K562 (cell line): ENCODE measurements at places on chromosomes 7 and 10.

DNA sequence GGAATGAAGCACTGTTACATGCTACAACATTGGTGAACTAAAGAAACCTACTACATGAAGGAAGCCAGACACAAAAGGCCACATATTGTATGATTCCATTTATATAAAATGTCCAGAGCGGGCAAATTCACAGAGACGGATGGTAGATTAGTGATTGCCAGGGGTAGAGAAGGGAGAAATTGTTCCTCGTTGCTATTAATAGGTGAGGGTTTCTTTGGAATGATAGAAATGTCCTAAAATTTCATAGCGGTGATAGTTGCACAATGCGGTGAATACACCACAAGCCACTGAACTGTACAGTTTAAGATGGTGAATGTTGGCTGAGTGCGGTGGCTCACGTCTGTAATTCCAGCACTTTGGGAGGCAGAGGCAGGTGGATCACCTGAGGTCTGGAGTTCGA lies 29.0 kb downstream of the DENND2A start:
- no peak for DNase-seq
- peaks cover 39% of the 10 kb centered on the region for H3K27me3 ChIP-seq
- H3K4me1 ChIP-seq: no peaks in the 10 kb centered on the region

DNA sequence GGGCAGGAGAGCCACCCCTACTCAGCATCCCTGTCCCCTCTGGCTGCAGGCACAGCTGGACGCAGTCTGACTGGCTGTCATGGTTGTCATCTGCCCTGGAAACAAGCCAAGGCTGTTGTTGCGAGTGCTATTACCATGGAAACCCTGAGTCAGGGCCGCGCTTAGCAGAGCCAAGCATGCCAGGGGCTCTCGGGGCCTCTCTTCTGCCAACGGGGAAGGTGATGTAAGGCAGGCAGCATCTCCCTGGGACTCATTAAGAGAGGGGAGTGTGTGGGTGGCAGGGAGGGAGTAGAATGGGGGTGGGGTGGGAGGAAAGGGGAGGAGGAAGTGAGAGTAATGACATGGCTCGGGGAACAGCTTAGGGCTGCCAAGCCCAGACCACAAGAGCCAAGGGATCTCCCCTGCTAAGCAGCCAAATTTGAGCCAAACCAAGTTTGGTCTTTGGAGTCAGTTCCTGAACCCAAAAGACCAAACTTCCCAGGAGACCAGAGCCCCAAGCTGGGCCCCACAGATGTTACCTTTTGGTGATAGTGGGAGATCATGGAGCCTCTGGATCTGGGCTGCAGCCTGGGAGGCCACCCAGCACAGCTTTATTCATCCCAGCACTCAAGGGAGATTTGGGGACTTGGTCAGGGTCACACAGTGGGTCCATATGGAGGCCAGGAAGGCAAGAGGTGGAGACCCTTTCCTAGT lies 67.6 kb downstream of the TMEM130 start:
- H3K36me3 ChIP-seq: no peaks in the 10 kb centered on the region
- H3K27me3 ChIP-seq: peaks cover 40% of the 10 kb centered on the region
- no peak overlapping the region for H3K4me3 ChIP-seq
- DNase-seq: peak; percentile 76
- H3K27ac ChIP-seq: no peak overlapping the region

DNA sequence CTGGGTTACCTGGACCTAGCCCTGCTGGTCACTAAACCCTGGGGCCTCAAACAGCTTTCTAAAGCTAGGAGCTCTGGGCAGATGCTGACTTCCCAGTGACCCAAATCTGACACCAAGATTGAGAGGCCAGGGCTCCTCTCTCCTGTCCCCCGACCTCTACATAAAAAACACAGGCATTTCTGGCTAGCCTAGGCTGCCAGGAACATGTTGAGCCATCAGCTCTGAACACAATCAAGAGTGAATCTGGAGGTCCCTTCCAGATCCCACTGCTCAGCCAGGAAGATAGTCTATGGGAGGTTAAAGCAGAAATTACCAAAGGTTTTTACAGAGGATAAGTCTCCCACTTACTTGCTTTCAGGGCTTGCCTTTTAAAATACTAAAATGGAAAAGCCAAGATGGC lies 22.1 kb upstream of the PDE1C start:
- no peak overlapping the region for H3K4me3 ChIP-seq
- DNase-seq: no peak
- no peak overlapping the region for H3K27ac ChIP-seq
- H3K4me1 ChIP-seq: no peaks in the 10 kb centered on the region
- H3K27me3 ChIP-seq: no peaks in the 10 kb centered on the region

- H3K27ac ChIP-seq: peak within 1 kb of the TSS; percentile 92
- H3K27me3 ChIP-seq: no peaks in the 10 kb centered on the region
- peak within 1 kb of the TSS; percentile 39 for H3K4me3 ChIP-seq
- no peaks in the 10 kb centered on the region for H3K36me3 ChIP-seq
- peaks cover 15% of the 10 kb centered on the region; the same call in 2 of the 3 replicates for H3K4me1 ChIP-seq
- peak; percentile 81 for DNase-seq
Measured at GRCh38 chr10:21525367-21526187, at the start of gene SKIDA1. TSS of gene SKIDA1 (minus strand) at chr10:21525682. CDS start at chr10:21517822, 7,860 bp downstream.

DNA sequence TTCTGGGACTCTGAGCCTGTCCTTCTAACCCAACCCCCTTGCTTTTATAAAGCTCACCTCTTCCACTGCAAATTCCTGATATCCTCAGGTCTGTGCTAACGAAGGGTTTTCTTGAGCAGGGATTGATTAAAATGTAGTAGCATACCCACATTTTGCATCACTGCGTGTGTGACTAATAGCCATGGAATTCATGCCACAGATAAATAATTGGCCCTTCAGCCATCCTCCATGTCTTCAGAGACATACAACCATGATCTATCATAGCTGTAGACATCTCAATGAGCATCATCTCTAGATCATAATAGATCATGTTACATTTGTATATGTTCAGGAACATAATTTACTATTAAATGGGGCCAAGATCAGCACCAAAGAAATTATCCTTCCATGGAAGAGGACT lies 990.3 kb downstream of the KCNMA1 start:
- DNase-seq: no peak
- H3K27ac ChIP-seq: no peak overlapping the region
- H3K4me3 ChIP-seq: no peak overlapping the region
- no peaks in the 10 kb centered on the region for H3K4me1 ChIP-seq
- H3K27me3 ChIP-seq: no peaks in the 10 kb centered on the region

- no peaks in the 10 kb centered on the region for H3K27me3 ChIP-seq
- H3K36me3 ChIP-seq: no peaks in the 10 kb centered on the region
Measured at GRCh38 chr7:91609525-91609924, 271.0 kb downstream of the MTERF1 start.

DNA sequence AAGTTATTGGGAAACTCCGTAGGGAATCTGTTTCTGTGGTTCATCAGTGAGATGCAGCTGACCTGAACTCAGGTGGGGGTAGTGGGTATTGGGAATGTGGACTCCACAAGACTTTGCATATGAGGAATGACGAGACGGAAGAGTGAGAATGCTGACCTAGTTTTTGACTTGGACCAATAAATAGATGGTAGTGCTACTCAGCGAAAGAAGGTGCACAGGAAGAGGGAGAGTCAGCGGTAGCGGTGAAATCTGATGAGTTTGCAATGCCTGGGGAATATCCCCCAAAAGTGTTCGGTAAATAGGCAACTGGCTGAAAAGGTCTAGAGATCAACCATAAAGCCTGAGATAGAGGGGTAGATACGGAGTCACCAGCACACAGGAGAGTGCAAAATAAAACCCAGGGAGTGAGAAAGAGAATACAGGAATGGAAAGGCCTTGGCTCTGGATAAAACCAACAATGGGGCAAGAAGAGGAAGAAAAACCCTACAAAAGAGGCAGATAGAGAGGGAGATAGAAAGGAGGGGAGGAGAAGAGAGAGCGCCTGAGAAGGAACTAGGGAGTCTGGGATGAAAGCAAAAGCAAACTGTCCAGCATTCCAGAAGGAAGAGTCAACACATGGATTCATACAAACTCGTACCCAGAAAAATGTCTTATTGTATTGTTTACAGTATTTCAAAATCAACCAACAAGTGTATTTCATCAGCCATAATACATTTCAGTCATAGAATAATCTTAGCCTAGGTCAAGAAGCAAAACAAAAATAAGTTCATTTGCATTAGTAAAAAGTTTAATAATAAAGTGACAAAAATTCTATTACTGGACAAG lies 5.4 kb downstream of the ARHGAP21 start:
- peak overlapping the region; percentile 81; the same call in 1 of the 2 replicates for H3K4me3 ChIP-seq
- H3K36me3 ChIP-seq: peaks cover 47% of the 10 kb centered on the region
- H3K4me1 ChIP-seq: peaks cover 24% of the 10 kb centered on the region

DNA sequence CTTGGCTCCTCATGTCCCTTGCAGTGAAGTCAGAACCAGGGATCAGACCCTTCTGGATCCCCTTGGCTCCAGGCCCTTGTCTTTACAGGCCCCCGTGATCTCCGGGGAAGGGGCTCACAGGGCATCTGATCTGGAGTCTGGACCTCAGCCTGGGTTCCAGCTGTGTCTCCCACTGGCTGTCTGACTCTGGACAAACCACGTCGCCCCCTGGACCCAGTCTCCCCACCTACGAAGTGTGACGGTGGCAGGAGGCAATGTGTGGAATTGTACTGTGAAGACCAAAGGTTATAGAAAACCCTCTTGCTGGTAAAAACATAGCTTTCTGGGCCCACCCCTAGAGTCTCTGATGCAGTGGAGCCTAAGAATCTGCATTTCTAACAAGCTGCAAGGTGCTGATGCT lies 15.5 kb upstream of the C10orf71 start:
- no peak overlapping the region for H3K4me3 ChIP-seq
- H3K4me1 ChIP-seq: peaks cover 8% of the 10 kb centered on the region; the same call in 2 of the 3 replicates
- no peak for DNase-seq
- no peaks in the 10 kb centered on the region for H3K36me3 ChIP-seq

GRCh38 chr10:84267503-84268126 lies 22.8 kb downstream of the RGR start:
- peak; percentile 38 for DNase-seq
- no peaks in the 10 kb centered on the region for H3K36me3 ChIP-seq
- no peak overlapping the region for H3K27ac ChIP-seq
- H3K4me3 ChIP-seq: no peak overlapping the region
- peaks cover 21% of the 10 kb centered on the region for H3K27me3 ChIP-seq

DNA sequence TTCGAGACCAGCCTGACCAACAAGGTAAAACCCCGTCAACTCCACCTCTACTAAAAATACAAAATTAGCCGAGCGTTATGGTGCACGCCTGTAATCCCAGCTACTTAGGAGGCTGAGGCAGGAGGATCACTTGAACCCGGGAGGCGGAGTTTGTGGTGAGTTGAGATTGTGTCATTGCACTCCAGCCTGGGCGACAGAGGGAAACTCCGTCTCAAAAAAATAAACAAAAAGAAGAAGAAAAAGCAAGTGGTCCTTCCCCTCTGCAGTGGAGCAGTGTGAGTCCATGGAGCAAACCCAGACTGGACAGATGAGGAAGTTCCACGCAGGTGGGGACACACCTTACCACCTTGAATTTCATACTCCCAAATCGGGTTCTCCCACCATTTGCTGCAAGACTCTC lies 13.1 kb upstream of the SERPINE1 start:
- no peaks in the 10 kb centered on the region for H3K27me3 ChIP-seq
- DNase-seq: no peak
- H3K4me1 ChIP-seq: peaks cover 17% of the 10 kb centered on the region
- no peaks in the 10 kb centered on the region for H3K36me3 ChIP-seq
- H3K4me3 ChIP-seq: no peak overlapping the region

DNA sequence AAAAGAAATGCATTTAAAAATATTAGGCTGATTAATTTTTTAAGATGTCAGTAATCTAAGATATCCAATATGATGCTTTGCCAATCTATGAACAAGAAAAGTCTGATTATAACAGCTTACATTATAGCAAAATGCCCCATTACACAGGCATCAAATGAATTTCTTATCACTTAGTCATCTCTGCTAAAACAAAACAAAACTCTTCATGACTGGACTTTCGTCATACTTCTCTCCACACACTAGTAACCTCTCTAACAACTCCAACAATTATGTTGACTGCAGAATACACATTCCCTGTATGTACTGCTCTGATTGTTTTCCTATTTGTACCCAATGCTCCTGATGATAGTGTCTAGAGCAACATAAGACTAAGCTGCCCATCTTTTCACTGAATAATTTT lies 3.8 kb upstream of the MKI67 start:
- H3K4me1 ChIP-seq: peaks cover 9% of the 10 kb centered on the region
- no peak overlapping the region for H3K4me3 ChIP-seq
- peaks cover under 1% of the 10 kb centered on the region; the same call in 1 of the 3 replicates for H3K36me3 ChIP-seq
- H3K27me3 ChIP-seq: no peaks in the 10 kb centered on the region; the same call in none of the 2 replicates
- no peak for DNase-seq

- H3K36me3 ChIP-seq: no peaks in the 10 kb centered on the region
- no peak for DNase-seq
- no peak overlapping the region for H3K27ac ChIP-seq
- H3K4me3 ChIP-seq: no peak overlapping the region
- H3K27me3 ChIP-seq: no peaks in the 10 kb centered on the region
Measured at GRCh38 chr10:112723876-112724275, 226.2 kb upstream of the TCF7L2 start.

GRCh38 chr7:24968165-24968564 lies 11.8 kb downstream of the OSBPL3 start:
- no peak overlapping the region for H3K4me3 ChIP-seq
- no peak overlapping the region for H3K27ac ChIP-seq
- H3K4me1 ChIP-seq: peaks cover 19% of the 10 kb centered on the region

DNA sequence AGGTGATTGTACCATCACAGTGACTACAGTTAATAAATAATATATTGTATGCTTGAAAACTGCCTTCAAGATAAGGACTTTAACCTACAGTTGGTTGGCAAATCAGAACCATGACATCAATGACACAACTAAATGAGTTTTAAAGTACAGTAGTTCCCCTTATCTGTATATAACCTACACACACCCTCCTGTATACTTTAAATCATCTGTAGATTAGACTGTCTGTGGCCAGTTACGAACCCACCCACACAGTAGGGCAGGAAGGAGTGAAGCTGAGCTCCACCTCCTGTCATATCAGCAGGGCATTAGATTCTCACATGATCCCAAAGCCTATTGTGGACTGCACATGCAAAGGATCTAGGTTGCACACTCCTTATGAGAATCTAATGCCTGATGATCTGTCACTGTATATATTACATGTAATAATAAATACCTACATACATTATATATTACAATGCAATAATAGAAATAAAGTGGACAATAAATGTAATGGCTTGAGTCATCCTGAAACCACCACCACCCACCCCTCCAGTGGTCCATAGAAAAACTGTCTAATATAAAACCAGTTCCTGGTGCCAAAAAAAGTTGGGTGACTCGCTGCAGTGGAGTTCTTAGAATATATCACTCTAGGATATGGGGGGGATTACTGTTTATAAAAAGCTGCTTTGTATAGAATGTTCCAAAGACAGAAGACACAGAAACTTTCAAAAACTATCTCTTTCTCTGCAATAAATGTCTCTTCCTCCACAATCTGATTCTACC lies 5.6 kb downstream of the TPK1 start:
- no peak overlapping the region for H3K4me3 ChIP-seq
- no peak for DNase-seq
- no peaks in the 10 kb centered on the region for H3K4me1 ChIP-seq
- H3K36me3 ChIP-seq: no peaks in the 10 kb centered on the region
- H3K27ac ChIP-seq: no peak overlapping the region

GRCh38 chr7:94414980-94415379 lies 20.3 kb downstream of the COL1A2 start:
- no peak for DNase-seq
- H3K36me3 ChIP-seq: no peaks in the 10 kb centered on the region
- no peaks in the 10 kb centered on the region for H3K27me3 ChIP-seq
